SW480 (cell line): ENCODE measurements at places on chromosomes 1 and 21.
A peak's percentile ranks its signal among the peaks of the same experiment; 100 is the strongest.

- no peak for DNase-seq
Observed at GRCh38 chr1:23102289-23102688, 66.4 kb downstream of the LUZP1 start.

DNA sequence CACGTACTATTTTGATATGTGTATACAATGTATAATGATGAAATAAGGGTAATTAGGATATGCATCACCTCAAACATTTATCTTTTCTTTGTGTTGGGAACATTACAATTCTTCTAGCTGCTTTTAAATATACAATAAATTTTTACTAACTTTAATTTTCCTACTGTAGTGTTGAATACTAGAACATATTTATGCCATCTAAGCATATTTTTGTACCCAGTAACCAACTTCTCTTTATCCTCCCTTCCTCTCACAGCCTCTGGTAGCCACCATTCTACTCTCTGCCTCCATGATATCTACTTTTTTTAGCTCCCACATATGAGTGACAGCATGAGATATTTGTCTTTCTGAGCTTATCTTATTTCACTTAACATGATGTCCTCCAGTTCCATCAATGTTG, 468.0 kb downstream of the COL11A1 start:
- no peak for DNase-seq

- no peak for DNase-seq
Observed at GRCh38 chr1:3984586-3984985, 84.5 kb upstream of the C1orf174 start.

DNA sequence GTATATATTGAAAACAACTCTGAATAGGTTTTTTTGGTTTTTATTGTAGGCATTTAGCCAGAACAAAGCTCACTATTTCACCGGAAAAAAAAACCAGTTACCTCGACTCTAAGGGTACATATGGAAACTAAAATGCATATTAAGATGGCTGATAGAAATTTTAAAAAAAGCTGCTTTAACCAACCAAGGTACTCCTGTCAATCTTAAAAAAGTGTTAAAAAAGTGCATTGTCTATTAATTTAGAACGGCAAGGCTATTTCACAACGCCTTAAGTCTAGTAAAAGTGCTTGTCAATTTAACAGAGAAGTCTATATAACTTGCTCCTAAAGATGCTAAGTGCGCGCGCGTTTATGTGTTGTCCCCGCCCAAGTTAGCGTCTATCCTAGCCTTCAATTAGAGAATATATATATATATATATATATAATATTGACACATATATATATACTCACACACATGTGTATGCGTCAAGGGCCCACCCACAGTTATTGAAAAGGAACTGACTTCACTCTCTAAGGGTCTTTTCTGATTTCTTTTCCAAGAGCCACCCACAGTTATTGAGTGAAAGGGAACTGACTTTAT, 934 bp downstream of the ASPM start:
- no peak for DNase-seq

DNA sequence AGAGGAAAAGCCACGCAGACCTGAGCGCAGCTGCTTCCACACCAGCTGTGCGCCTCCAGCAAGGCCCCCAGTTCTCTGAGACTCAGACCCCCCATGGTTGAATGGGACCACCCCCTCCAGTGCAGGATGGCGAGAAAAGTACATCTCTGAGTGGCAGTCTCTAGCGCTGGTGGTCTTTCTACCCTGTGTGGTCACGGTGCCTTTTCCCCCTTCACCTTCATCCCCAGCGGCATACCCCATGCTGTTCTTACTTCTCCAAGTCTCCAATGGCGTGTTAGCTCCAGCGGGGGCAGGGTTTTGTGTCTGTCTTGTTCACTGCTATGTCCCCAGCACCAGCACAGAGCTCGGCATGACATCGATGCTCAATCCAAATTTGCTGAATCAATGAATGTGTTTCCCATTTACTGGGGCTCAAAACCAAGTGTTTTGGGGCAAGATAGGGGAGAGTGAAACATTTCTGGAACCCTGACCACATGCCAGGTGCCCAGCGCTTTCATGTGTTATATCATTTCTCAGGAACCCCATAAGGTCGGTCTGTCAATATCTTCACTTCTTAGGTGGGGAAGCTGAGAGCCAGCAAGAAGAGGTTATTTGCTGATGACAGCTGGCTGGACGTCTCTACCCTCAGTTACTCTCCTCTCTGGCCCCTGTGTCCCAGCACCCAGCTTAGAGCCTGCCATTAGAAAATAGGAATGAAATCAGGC, 959 bp upstream of the SDC3 start:
- peak; percentile 53 for DNase-seq

DNA sequence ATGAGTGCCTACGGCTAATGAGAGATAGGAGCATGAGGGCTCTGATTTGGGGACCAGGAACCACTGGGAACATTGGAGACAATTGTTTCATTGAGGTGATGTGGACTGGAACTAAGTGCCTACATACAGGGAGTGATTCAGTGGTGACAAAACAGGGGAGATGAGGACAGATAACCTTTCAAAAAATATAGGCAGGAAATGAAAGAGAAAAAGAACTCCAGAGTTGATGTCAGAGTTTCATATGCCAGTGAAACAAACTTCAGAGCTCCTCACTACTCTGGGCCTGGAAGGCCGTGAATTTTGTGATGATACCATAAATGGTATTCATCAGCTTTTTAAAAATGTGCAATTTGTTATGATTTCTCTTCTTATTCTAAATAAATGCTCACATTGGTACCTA, 39.3 kb downstream of the FASLG start:
- no peak for DNase-seq

DNA sequence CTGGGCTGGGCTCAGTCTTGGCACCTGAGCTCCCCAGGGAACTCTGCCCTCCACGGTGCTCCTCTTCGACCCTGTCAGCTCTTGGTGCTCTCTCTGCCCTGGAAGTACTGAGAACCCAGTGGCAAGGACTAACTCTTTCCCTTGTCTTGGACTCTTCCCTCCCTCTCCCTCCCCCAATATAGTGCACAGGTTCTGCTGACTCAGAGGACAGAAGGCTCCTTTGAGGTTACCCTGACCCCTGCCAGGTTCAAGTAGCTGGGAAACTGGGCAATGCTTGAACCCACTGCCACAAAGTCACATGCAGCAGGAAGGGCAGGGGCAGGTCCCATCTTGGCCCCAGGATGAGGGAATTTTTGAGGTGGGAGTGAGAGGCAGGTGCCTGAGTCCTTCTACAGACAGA, 20.3 kb downstream of the KCNQ4 start:
- no peak for DNase-seq

DNA sequence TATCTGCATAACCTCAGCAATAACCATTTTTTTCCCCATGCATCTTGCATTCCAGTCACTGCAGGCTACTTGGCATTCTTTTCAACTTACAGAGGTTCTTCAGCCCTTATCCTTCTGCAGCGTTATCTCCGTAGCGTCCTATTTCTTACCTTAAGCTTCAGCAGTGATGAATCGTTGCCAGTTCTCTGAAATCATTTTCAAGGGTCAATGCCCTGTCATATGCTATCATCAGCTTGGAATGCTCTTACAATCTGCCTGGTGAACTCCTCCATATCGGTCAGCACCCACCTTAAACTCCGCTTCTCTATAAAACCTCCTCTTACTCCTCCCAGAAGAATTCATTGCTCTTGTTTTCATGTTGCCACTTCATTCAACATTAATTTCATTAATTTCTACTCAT, 105.1 kb upstream of the DPH5 start:
- DNase-seq, result no peak

- DNase-seq, result no peak
Observed at GRCh38 chr1:248857749-248858095, 1.2 kb downstream of the ZNF692 start.

GRCh38 chr1:245682638-245683628, 528.1 kb downstream of the KIF26B start:
- no peak for DNase-seq

DNA sequence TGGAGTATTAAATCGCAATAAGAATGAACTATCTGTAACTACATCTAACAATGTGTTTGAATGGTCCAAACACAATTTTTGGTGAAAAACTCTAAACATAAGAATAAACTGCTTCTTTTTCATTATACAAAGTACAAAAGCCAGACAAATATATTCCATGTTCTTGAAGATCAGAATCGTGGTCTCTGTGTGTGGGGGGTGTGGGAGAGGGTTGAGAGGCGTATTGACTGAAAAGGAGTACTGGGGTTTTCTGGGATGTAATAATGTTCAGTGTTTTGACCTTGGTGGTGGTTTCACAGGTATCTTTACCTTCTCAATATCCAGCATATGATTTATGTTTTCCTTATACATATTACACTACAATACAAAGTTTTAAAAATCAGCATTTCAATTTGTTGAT, 764 bp upstream of the CFH start:
- DNase-seq, result no peak

GRCh38 chr1:159831412-159832141, 4.9 kb downstream of the SLAMF8 start:
- no peak for DNase-seq
